ENCODE measurements at places on chromosomes 16 and 17.
A peak's percentile ranks its signal among the peaks of the same experiment; 100 is the strongest.

- no peak for DNase-seq
Observed at GRCh38 chr17:48351911-48352332, 78.1 kb downstream of the SKAP1 start.

GRCh38 chr17:39653662-39654331 lies 11.4 kb upstream of the TCAP start:
- peak; percentile 57 for DNase-seq

GRCh38 chr17:74477411-74477810 lies 11.0 kb downstream of the CD300A start:
- no peak for DNase-seq

DNA sequence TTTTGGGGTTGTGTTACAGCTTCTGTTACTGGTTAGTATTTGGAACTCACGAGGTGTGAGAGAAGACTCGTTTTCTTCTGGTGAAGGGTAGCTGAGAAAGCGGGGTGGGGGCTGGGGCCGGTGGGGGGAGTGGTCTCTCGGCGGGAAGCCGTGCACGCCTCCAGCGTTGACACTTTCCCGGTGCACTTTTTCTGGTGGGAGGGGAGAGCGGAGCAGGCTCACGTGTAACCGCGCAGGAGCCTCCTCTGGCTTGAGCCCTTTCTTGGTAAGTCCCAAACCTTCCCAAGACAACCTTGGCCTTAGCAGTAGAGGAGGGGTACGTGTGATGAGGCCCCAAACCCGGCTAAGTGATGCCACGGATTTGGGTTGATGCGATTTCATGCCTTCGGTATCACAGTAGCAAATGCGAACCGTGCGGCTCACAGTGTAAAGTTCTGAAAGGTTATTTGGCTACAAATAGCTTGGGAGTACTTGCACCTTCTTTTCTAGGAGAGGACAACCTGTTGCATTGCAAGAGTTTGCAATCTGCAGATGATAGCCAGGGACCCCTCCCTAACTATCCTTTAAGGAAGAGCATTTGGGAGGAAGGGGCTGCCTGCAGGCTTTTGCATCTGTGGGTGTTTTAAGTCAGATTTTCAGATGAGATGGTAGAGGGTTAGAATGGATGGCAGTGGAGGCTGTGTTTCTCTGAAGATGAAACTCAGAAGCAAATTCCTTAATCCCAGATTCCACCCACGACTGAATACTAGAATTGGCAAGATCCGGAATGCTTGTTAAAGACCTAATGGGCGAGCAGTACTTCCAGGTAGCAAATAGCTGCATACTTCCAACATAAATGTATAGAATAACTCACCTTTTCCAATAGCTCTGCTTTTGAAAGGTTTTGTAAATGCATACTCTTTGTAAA lies 1.5 kb downstream of the HLF start:
- no peak for DNase-seq

DNA sequence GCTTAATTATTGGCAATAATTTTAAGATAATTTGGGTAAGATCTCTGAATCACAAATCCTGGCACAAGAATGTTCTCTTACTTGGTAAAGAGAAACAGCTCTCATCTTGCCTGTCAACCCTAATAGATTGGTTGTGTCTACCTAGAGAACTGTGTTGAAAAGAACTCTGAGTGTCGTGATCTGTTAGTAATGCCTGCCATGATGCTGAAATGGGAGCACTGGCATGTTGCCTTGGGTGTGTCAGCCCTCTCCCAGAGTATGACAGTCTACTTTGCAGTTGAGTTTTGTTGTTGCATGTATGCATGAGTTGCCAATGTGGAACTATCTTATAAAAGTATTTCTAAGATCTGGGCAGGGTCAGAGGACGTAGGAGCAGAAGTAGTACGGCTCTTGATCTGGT lies 221.4 kb downstream of the MAF start:
- DNase-seq, result no peak

DNA sequence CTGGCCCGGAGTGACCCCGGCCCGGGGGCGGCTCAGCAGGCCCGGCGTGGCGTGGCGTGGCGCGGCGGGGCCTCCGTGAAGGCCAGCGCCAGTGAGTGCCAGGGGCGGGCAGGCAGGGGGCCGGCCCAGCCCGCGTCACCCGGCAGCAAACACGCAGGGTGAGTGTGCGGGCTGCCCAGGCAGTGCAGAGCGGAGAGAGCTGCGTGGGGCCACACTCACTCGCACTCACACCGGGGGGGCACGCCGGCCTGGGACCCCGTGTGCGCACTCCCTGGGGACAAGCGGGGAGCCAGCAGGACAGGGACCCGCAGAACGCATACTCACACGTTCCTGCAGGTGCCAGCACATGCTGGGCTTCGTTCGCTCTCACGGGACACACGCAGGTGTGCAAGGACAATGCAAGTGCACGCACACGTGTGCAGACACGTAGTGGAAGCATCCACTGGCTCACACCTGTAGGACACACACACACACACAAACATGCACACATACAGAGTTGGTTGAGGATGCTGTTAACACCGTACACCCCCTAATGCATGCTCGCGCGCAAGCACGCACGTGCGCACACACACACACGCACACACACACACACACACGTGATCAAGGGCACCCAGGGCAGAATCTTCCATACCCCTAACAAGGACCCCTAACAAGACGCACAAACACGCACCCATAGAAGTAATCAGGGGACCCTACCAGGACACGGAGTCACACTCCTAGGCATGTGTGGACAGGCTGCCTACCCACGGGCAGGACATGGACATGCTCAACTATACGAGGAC lies 7.7 kb downstream of the USP6 start:
- DNase-seq, result no peak

- DNase-seq, result no peak
Observed at GRCh38 chr16:21614896-21615295, 15.5 kb downstream of the METTL9 start.

DNA sequence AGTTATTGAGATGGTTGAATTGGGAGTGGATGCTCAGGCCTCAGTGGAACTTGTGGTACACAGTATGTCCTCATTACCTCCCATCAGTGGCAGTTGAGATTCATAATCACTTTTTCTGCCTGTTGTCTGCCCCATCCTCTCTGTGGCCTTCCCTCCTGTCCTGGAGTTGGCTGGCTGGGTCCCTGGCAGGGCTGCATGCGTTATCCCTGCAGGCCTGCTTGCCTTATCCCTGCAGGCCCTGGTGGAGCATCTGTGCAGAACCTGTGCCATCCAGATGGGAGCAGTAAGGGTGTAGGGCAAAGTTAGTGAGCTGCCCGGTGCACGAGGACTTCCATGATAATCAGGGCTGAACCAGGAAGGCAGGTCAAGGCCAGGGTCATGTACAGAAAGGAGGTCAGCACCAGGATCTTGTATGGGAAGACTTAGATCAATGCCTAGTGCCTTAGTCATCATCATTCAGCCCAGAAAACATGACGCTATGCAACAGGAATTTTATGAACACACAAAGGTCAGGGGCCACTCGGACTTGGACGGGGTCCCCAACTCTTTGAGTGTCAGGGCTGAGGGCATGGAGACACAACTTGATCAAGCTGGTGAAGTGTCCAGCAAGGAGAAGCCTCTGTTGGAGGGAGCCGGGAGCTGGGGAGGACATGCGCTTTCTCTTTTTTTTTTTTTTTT lies 47.2 kb downstream of the ABCC1 start:
- DNase-seq, result no peak

- no peak for DNase-seq
Observed at GRCh38 chr17:81341516-81342268, 46.6 kb upstream of the SLC38A10 start.

GRCh38 chr16:85014311-85014710 lies 3.0 kb upstream of the ZDHHC7 start:
- no peak for DNase-seq

GRCh38 chr16:66580605-66581209 lies 1.4 kb downstream of the CMTM2 start:
- no peak for DNase-seq

- DNase-seq, result no peak
Observed at GRCh38 chr17:12536021-12536420, 129.7 kb upstream of the MYOCD start.

- no peak for DNase-seq
Observed at GRCh38 chr17:57585341-57586195, 159.5 kb downstream of the CCDC182 start.

DNA sequence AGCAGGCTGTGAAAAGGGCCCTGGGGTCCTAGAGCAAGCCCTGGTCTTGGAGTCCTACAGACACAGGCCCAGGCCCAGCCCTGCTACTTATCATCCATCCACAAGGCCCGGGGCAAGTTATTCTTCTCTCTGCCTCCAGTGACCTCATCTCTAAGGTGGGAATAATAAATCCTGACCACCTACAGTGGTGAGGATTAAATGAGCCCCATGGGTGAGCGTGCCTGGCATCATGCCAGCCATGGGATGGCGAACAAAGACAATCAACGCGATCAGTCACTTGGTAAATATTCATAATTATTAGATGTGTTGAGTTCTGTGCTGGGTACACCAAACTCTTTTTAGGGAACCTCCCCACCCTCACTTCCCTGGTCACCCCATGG lies 5.5 kb downstream of the KRT15 start:
- no peak for DNase-seq
